ENCODE measurements at places on chromosomes 7 and 10. TPM values are rescaled to one million over a fixed set of nuclear protein-coding genes. Genes with fewer than 3 reads are reported as not detected.

The WNT16 gene
- not detected for total RNA-seq

The WDR86 gene
- 0.77 TPM for total RNA-seq

The SPDYE2 gene
- 0.15 TPM for total RNA-seq

The GPNMB gene
- not detected for total RNA-seq

The WNT8B gene
- total RNA-seq = 0.40 TPM

The ACSL5 gene
- 57.8 TPM for total RNA-seq

The CDHR1 gene
- not detected for total RNA-seq

- no peak overlapping the region for H3K4me3 ChIP-seq
- no peaks in the 10 kb centered on the region for H3K36me3 ChIP-seq
- no peak overlapping the region for H3K27ac ChIP-seq
- H3K4me1 ChIP-seq = peaks cover 3% of the 10 kb centered on the region
- no peak for DNase-seq
Measured at GRCh38 chr7:74129887-74130286, 44.3 kb upstream of the EIF4H start.

DNA sequence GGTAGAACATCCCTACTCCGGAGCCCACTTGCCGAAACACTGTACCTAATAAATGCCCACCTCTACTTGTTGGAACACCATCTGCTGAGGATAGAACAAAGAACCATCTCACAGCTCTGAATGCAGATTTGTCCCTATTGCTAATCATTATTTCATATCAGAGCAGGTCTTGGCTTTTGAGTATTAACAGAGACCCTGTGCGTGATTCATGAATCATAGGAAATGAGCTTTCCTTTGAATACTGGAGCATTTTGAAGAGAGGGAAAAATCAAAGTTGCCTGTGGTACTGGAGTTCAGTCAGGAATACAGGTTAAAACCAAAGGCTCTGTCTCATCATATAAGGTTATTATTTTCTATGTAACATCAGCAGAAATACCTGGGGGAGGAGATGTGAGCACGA lies 1132.3 kb downstream of the XPNPEP1 start:
- no peak overlapping the region for H3K4me3 ChIP-seq
- no peak overlapping the region for H3K27ac ChIP-seq

DNA sequence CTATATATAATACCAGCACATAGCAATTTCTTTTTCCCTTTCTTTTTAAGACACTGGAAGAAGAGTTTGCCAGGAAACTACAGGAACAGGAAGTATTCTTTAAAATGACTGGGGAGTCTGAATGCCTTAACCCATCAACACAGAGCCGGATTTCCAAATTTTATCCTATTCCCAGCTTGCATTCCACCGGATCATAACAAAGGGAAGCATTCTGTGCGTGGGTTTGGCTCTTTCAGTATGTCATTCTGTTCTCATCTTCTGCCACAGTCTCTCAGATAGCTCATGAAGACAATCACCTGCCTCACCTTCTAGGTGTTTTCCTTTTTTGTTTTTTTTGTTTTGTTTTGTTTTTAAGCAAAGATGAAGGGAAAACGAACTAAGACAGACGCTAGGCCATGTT lies 58.6 kb downstream of the SLK start:
- no peak overlapping the region for H3K27ac ChIP-seq
- no peaks in the 10 kb centered on the region for H3K27me3 ChIP-seq
- DNase-seq = no peak
- peaks cover 2% of the 10 kb centered on the region for H3K4me1 ChIP-seq
- H3K4me3 ChIP-seq = no peak overlapping the region
- H3K36me3 ChIP-seq = peaks cover 47% of the 10 kb centered on the region

- DNase-seq = no peak
- no peak overlapping the region for H3K27ac ChIP-seq
- no peak overlapping the region for H3K4me3 ChIP-seq
- H3K4me1 ChIP-seq = no peaks in the 10 kb centered on the region
- H3K36me3 ChIP-seq = no peaks in the 10 kb centered on the region
Measured at GRCh38 chr7:108409146-108409545, 47.1 kb downstream of the NRCAM start.

DNA sequence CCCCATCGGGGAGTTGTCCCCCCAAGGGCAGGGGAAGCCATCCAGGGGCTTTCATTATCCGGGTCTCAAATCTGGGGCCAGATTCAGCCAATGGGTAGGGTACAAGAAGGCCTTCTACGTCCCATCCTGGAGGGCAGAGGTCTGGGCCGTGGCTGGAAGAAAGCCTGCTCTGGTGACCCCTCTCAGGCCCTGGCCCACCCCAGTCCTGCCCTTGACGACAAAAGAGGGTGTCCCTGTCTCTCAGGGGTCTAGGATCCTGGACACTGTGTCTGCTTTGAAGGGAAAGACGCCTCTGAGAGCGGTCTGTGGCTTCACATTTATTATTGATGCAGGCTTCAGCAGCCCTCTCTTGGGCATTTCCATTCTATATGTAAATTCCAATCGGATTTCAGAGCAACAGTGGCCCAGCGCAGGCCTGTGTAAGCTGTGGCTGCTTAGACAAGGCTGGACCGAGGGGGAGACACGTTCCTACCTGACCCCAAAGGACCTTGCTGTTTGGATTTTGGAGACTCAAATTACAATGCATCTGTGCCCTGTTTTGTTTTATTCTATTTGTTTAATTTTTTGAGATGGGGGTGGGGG lies 83.2 kb upstream of the BAIAP2L1 start:
- no peaks in the 10 kb centered on the region for H3K36me3 ChIP-seq
- no peaks in the 10 kb centered on the region for H3K27me3 ChIP-seq
- no peaks in the 10 kb centered on the region for H3K4me1 ChIP-seq
- H3K4me3 ChIP-seq = no peak overlapping the region
- H3K27ac ChIP-seq = no peak overlapping the region
- DNase-seq = no peak

DNA sequence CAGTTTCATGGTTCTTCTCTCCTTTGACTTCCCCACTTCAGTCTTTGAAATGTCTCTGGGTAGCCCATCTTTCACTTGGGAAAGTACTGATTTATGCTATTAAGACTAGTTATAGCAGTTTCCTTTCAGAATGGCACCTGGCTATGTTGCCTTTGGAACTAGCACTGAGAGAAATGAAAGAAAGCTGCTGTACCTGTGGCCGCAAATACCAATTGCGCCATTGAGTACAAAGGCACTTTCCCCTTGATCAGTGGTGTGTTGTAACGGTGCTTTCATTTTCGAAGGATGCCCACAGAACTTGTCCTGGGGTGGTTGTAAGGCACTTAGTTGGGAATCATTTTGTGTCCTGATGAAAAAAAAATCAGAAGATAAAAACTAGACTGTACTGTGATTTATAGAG lies 16.8 kb downstream of the BUB3 start:
- H3K27me3 ChIP-seq = no peaks in the 10 kb centered on the region
- H3K4me1 ChIP-seq = peaks cover 2% of the 10 kb centered on the region
- DNase-seq = no peak
- no peak overlapping the region for H3K4me3 ChIP-seq

- no peaks in the 10 kb centered on the region for H3K36me3 ChIP-seq
- H3K27me3 ChIP-seq = no peaks in the 10 kb centered on the region
- no peak overlapping the region for H3K4me3 ChIP-seq
- peaks cover 2% of the 10 kb centered on the region for H3K4me1 ChIP-seq
Measured at GRCh38 chr7:156842317-156842716, 50.7 kb downstream of the LMBR1 start.

DNA sequence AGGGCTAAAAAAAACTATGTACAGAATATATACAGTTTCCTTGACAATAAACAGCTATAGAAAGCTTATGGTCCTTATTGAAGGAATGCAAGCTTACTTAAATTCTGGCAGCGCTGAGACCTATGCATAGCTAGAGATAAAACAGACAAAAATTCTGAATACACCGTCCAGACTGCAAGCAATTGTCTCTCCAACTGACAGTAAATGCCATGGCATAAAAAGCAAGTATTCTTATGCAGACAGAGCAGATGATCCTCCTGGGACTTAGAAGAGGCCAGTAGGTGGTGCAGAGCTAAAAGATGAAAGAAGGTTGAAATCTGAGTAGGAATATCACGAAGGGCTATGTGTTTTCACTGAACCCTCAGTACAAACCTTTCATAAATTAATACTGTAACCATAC lies 157.0 kb upstream of the CACNA2D1 start:
- DNase-seq = no peak
- H3K27ac ChIP-seq = no peak overlapping the region
- peaks cover 4% of the 10 kb centered on the region for H3K27me3 ChIP-seq
- no peaks in the 10 kb centered on the region for H3K4me1 ChIP-seq
- no peaks in the 10 kb centered on the region for H3K36me3 ChIP-seq

GRCh38 chr7:148481971-148482626 lies 108.5 kb upstream of the C7orf33 start:
- DNase-seq = no peak
- H3K4me3 ChIP-seq = no peak overlapping the region
- peaks cover under 1% of the 10 kb centered on the region for H3K27me3 ChIP-seq
- H3K36me3 ChIP-seq = no peaks in the 10 kb centered on the region

GRCh38 chr7:37643876-37644275 lies 39.7 kb upstream of the GPR141 start:
- no peaks in the 10 kb centered on the region for H3K4me1 ChIP-seq
- no peak overlapping the region for H3K4me3 ChIP-seq
- no peak for DNase-seq
- H3K27ac ChIP-seq = no peak overlapping the region
- H3K36me3 ChIP-seq = no peaks in the 10 kb centered on the region

DNA sequence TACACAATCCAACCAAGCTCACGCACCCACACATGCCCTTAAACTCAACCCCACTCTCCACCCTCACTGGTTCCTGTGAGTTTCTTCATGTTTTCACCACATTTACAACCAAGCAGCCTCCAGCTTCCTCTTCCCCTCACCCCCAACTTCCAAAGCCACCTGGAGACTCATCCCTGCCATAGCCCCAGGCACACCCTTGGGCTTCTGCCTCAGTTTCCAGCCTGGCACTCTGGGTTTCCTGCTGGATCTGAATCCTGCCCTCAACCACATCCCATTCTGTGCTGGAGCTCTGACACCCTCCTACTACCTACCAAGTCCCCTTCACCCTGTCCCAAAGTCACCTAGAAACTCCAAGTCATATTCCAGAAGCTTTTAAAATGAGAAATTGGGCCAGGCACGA lies 29.4 kb downstream of the CCDC3 start:
- H3K4me3 ChIP-seq = no peak overlapping the region
- no peaks in the 10 kb centered on the region for H3K4me1 ChIP-seq
- no peaks in the 10 kb centered on the region for H3K36me3 ChIP-seq
- peaks cover 9% of the 10 kb centered on the region for H3K27me3 ChIP-seq

DNA sequence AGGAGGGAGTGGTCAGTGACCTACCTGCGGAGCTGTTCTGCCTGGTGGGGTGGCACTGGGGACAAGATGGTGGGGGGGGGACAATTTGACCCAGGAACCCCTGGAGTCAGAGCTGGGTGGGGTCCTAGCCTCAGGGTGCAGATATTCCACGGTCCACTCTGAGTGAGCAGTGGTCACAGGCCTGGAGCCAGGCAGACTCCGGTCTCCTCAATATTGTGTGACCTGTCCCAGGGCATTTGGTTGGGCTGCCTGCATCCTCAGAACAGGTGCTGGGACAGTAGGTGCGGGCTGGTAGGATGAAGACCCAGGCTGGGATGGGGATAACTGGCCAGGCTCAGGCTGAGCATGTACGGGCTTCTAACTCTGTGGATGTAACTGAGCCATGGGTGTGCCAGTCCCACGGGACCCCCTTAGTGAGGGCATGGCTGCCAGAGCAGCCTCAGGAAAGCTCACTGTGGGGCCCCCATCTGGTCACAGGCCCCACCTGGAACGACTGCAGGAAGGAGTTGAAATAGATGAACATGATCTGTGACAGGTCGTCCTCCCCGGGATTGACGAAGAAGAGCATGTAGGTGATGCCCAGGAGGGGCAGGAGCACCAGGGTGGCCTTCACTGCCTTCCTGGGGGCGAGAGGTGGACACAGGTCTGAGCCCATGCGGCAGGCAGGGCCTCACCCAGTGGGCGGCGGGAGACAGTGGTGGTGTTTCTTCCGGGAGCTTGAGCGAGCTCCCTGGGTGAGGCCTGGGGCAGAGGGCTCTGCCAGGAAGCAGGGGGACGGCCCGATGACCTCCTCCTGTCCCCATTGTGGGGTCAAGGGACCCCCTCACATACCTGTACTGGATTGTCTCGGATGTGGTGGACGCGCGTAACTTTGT lies 26.9 kb downstream of the CRHR2 start:
- no peaks in the 10 kb centered on the region for H3K27me3 ChIP-seq
- no peaks in the 10 kb centered on the region for H3K36me3 ChIP-seq
- no peak overlapping the region for H3K27ac ChIP-seq
- no peak overlapping the region for H3K4me3 ChIP-seq

GRCh38 chr10:3255075-3255474 lies 82.5 kb upstream of the PITRM1 start:
- no peak for DNase-seq
- H3K27ac ChIP-seq = no peak overlapping the region

DNA sequence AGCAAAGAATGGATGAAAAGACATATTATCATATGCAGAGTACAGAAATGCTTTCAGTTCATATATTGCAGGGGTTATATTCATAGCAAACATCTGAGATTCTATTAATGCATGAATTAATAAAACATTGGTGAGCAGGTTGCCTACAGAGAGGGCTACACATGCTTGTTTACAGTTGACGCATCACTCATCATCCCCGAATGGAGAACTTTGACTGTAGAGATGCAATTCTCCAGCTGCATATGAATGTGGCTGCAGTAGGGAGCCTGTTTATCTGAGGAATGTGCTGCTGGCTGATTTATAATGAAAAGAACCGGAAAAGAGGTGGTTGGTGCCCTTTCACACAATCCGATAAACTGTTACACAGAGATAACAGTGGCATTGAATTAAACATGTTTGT lies 116.5 kb downstream of the GRM3 start:
- no peak for DNase-seq
- H3K4me1 ChIP-seq = no peaks in the 10 kb centered on the region
- no peak overlapping the region for H3K27ac ChIP-seq
- no peaks in the 10 kb centered on the region for H3K36me3 ChIP-seq

DNA sequence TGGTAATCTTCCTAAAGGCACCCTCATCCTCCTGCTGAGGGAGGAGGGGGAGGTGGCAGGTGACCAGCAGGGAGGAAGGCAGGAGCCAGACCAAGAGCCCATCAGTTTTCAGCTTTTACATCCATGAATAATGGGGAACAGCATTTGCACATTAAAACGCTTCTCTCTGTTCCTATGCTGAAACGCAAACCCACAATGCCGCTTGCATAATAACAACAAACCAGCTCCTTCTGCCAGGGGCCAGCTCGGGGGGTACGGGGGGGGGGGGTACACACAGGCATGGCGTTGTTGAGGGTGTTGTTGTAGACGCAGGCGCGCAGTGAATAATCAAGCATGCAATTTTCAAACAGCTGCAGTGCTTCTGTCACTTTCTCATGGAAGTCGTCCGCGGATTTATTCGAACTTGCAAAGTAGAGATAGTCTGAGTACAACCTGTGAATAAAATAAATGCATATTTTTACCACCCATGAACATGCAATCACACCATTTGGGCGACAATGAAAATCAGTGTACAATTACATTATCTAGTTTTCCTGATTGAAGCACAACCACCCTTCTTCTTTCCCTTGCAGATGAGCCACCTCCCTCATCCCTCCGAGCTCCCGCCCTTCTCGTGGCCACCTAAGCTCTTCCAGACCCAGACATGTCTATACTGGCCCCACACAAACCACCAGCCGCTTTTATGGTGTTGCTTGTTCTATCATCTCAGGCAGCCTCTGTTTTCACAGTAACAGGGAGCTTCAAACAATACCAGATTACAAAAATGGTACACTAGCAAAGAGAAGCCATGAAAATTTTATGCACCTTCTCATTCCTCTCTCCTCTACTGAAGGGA lies 72.2 kb downstream of the CHST15 start:
- peaks cover 9% of the 10 kb centered on the region for H3K4me1 ChIP-seq
- H3K36me3 ChIP-seq = no peaks in the 10 kb centered on the region
- H3K27me3 ChIP-seq = no peaks in the 10 kb centered on the region
- H3K4me3 ChIP-seq = no peak overlapping the region
- no peak overlapping the region for H3K27ac ChIP-seq

- no peak overlapping the region for H3K4me3 ChIP-seq
- H3K27me3 ChIP-seq = no peaks in the 10 kb centered on the region
- H3K36me3 ChIP-seq = peaks cover 7% of the 10 kb centered on the region
- no peak for DNase-seq
- peaks cover 32% of the 10 kb centered on the region for H3K4me1 ChIP-seq
- H3K27ac ChIP-seq = no peak overlapping the region
Measured at GRCh38 chr7:30315589-30315988, 31.2 kb downstream of the ZNRF2 start.

Data from activated CD4-positive, alpha-beta T cell treated with anti-CD3 and anti-CD28 coated beads, Interleukin-2, amount 10 ng/mL, durations not matched to agents 7 days and 5 days (primary cell).